Mesothelial cell of epicardium (in vitro differentiated cells): ENCODE measurements at places on chromosomes 13 and 19.

DNA sequence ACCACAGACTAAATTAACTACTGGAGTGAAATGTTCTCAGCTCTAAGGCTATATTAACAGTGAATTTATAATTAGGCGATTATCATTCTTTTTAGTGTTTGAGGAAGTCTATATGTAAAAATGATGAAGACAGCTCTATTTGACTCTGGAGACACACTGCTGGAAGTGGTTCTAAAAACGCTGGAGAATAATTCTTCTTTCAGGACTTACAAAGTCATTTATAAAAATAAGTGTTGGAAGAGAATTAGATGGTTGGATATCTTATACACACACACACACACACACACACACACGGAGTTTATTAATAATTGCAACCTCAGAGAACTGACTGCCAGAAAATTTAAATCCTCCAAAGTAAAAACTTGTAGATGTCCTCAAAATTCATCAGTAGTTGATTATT is 1171.3 kb downstream of the EFNB2 start:
- H3K27me3 ChIP-seq = no peaks in the 10 kb centered on the region
- no peak overlapping the region for H3K27ac ChIP-seq
- no peak for DNase-seq
- H3K4me3 ChIP-seq = no peak overlapping the region

DNA sequence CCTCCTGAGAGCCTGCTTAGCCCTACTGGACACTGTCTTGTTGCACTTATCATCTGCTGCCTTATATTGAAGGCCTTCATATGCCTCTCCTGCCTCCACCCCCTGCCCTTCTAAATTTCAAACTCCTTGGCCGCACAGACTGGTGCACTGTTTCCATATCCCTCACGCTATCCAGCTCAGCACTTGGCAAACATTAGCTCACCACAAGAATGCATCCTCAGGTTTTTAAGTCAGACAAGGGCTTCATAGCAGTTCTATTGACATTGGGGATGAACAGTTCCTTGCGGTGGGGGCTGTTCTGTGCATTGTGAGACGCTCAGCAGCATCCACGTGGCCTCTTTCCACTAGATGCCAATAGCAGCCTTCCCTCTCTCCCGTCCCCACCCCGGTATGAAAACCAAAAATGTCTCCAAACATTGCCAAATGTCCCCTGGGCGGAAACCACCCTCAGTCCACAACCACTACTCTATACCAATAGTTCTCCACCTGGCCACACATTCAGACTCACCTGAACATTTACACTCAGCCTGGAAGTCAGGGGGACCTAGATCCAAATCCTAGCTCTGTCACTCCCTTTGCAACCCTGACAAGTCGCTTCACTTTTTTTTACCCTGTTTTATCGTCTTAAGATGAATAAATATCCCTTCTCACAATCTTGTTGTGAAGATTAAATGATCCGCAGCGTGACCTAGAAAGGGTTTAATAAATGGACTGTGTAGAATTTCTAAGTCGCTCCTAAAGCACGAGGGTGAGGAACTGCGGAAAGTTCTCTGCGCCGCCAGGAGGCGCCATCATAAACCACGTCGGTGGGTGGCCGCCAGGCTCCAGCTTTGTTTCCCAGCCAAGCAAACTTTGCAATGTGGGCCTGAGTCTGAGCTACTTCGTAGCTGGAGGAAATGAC is 3.6 kb upstream of the CEACAM3 start:
- no peaks in the 10 kb centered on the region for H3K4me1 ChIP-seq
- H3K27ac ChIP-seq = no peak overlapping the region
- no peaks in the 10 kb centered on the region for H3K36me3 ChIP-seq

GRCh38 chr19:33424181-33424580 is 50.7 kb downstream of the CEBPG start:
- H3K27me3 ChIP-seq = no peaks in the 10 kb centered on the region
- H3K27ac ChIP-seq = no peak overlapping the region
- H3K36me3 ChIP-seq = no peaks in the 10 kb centered on the region
- H3K4me3 ChIP-seq = no peak overlapping the region
- peaks cover 2% of the 10 kb centered on the region for H3K4me1 ChIP-seq

DNA sequence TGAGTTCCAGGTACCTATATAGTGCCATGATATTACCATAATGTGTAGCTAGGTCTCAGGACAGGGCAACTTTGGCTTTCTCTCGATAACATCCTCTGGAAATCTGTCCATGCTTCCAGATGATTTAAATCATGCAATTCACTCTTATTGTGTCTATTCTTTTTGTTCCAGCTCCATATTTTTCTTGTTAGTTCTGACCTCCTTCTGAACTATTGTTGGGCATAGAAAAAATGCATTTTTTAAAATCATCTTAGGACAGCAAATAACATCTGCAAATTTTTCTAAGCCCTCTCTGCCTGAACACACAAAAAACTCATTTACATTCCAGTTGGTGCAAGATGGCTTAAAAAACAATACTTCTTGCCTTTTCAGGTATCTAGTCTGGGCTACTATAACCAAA is 1561.0 kb upstream of the MIR17HG start:
- no peak overlapping the region for H3K27ac ChIP-seq
- no peak overlapping the region for H3K4me3 ChIP-seq
- H3K4me1 ChIP-seq = no peaks in the 10 kb centered on the region
- no peak for DNase-seq
- no peaks in the 10 kb centered on the region for H3K27me3 ChIP-seq

- H3K36me3 ChIP-seq = peaks cover 19% of the 10 kb centered on the region
- H3K27me3 ChIP-seq = no peaks in the 10 kb centered on the region
- no peak for DNase-seq
These were observed 10.2 kb upstream of the SLC7A9 start for GRCh38 chr19:32879741-32880140.

- DNase-seq = no peak
- H3K27ac ChIP-seq = no peak overlapping the region
- no peak overlapping the region for H3K4me3 ChIP-seq
- peaks cover 61% of the 10 kb centered on the region for H3K36me3 ChIP-seq
- H3K27me3 ChIP-seq = no peaks in the 10 kb centered on the region
- no peaks in the 10 kb centered on the region for H3K4me1 ChIP-seq
These were observed 82.6 kb downstream of the KATNAL1 start for GRCh38 chr13:30224732-30225131.
